ENCODE measurements at places on chromosomes 7 and 10.

- no peak for ATAC-seq
These were observed 3.9 kb downstream of the SGMS1 start for GRCh38 chr10:50619882-50620281.

DNA sequence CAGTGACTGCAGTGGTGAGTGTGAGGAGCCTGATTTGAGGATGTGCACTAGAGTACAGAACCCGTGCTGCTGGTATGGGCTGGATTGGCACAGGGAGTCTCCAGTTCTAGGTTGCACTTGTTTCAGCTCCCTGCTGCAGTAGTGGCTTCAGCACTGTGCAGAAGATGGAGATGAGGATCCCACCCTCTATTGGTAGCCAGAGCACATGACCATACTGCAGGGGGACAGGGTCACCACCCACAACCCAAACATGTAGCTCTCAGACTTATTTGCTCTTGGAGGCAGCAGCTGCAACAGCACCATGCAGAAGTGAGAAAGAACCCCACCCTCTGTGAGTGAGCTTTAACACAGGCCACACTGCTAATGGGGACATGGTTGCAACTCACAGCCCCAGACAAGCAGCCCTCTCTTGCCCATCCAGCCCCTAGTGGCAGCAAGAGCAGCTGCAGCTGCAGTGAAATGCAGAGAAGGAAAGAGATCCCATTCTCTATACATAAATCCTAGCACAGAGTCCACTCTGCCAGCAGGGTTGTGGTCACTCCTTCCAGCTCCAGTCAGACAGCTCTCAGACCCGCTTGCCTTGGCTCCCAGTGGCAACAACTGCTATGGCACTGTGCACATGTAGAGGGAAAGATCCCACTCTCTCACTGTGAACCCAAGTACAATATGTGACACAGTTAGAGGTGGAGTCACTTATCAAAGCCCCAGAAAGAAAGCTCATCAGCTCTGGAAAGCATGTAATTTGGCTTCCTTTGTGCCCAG lies 51.4 kb upstream of the SCIN start:
- peak; percentile 50 for ATAC-seq

DNA sequence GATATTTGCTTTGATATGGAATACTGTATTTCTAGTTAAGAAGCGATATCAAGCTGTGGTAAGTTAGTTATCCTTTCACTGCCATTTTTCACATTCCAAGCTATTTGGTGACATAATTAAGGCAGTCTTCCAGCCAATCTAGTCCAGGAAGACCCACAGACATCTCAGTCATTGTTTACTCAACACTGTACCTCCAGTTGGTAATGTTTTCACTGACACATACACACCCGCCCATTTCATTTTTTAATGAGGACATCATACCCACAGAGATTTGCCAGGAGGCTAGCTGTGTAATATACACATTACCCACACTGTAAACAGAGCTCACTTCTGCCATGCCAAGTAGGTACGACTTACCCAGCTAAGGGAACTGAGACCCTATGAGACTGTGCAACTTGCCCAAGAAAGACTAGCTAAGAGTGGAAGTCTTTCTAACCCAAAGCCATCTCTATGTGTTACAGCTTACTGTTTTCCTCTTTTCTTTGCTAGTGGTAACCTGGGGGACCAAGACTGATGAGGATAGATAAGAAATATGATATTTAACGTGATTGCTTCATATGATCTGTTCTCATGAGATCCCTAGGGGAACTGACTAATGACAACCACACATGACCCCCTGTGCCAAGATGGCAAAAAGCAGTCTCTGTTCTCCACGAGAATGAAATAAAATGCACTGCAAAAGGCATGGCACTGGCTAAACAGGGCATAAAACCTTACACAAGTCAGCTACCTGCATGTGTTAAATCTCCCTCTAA lies 179.0 kb downstream of the DGKI start:
- ATAC-seq, result no peak

DNA sequence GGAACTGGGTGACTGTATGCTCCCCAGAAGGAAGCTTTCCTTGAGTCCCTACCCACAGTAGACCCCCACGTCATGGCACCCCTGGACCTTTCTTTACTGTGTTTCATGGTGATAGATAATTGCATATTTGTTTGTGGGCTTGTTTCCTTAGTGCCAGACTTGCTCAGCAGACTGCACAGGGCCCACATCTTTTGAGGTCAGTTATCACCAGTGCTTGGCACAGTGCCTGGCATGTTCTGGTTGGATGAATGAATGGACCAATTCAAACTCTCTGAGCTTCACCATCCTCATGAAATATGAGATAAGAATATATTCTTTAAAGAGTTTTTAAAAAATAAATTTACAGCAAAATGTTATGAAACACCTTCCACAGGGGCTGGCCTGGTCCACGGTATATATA lies 78.4 kb upstream of the EMX2 start:
- ATAC-seq, result no peak

DNA sequence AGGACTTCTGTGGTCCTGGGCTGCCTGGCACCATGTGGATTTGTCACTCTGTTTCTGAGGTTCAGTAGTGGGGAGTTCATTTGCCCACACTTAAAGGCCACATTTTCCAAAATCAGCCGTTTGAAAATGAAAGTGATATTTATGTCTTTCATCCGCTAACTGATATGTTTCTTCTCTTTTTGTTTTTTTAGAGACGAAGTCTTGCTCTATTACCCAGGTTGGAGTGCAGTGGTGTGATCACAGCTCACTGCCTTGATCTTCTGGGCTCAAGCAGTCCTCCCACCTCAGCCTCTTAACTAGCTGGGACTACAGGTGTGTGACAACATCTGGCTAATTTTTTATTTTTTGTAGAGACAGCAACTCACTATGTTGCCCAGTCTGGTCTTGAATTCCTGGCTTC lies 58.6 kb downstream of the EBLN1 start:
- ATAC-seq, result no peak

DNA sequence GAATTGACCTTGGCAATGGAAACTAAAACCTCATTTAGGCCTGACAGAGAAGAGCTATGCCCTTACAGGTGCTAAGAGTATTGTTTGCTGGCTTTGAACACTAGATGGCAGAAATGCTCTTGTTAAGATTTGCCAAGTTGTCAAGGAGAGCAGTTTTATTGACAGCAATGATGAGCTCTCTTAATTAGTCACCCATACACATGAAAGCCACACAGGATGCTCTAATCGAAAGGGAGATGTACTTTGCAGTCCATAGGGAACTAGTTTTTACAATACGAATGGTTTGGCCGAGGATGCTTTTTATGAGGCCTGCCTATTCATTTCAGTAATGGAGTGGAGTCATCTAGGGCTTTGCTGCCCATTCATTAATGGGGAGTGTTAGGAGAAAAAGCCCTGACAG lies 45.4 kb upstream of the MBL2 start:
- ATAC-seq, result peak; percentile 66

GRCh38 chr10:67782530-67782929 lies 55.5 kb downstream of the DNAJC12 start:
- no peak for ATAC-seq

- no peak for ATAC-seq
These were observed 97.6 kb downstream of the LYZL1 start for GRCh38 chr10:29386342-29386999.

DNA sequence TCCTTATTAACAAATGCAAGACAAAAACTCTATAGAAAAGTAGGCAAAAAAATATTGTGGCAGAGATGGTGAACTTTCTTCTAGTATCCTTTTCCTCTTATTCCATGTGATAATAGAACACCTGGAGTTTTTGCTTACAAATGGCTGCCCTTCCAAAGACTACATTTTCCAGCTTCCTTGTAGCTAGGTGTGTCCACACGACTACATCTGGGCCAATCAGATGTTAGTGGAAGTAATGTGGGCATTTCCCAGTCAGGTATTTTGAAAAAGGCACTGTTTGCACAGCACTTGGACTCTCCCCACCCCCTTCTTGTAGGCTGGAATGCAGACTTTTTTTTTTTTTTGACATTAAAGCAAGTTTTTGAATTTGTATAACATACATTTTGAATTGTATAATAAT lies 105.5 kb upstream of the TBX20 start:
- no peak for ATAC-seq

DNA sequence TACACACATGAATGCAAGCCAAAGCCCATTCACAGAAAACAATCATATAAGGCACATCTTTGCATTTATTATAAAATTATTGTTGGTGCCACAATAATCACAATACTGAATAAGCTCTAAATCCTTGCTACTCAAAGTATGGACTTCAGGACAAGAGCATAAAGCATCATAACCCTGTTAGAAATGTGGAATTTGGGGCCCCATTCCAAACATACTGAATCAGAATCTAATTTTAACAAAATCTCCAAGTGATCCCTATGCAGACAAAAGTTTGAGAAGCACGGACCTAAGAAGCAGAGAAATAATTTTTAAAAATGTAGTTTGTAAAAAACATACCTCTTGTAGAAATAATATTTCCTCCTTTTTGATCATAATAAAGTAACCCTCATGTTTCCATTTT lies 199.2 kb downstream of the IMMP2L start:
- no peak for ATAC-seq

DNA sequence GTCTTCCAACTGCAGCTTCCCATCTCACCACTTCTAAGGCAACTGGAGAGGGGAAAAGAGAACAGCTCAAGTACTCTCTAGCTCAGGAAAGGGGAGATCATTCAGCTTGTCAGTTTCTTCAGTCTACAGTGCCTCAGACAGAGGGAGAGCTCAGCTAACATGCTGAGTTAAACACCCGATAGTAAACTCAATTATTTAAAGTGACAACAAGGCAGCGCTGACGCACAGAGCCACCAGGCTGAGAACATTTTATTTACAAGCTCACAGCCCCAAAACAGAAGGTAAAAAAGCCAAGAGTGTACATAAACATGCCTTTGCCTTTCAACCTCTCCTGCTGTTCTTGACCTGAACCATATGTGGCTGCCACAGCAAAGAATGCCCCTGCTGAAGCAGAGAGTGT lies 10.1 kb upstream of the CUZD1 start:
- no peak for ATAC-seq

- no peak for ATAC-seq
These were observed 35.0 kb upstream of the DGKB start for GRCh38 chr7:14937581-14937980.
